Activated CD8-positive, alpha-beta T cell treated with anti-CD3 and anti-CD28 coated beads, Interleukin-2, amount 10 ng/mL, durations not matched to agents 7 days and 5 days (primary cell): ENCODE measurements at places on chromosomes 5 and 9.

DNA sequence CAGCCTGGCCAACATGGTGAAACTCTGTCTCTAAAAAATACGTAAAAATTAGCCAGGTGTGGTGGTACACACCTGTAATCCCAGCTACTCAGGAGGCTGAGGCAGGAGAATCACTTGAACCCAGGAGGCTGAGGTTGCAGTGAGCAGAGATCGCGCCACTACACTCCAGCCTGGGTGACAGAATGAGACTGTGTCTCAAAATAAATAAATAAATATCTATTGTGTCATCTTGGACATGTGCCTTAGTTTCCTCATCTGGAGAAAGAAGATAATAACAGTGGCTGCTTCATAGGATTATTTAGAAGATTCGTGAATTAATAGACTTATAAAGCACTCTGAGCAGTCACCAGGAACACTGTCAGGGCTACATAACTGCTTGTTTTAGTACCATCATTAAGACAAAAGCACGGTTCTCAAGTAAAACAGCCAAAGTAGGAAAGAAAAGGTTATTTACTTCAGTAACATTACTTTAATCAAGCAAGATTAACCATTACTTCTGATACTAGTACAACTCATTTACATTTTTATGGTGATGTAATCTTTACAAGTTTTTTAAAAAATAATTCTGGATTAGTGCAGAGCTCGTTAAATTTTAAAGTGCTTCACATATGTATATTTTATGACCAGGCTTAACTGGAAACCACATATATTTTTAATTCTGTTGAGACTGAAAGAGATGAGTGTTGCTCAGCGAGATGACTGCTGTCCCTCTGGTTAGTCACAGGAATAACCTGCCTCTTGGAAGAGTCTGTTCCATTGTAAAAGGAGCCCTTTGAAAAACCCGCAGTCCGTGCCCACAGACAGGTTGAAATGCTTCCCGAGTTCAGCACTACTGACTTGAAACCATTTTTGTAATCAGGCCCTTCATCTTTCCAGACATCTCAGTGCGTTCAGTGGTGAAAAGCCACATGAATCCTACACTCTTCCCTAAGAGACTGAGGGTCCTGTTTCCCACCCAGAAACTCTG lies 36.7 kb downstream of the ANKH start:
- H3K4me1 ChIP-seq: peaks cover 1% of the 10 kb centered on the region
- H3K27me3 ChIP-seq: no peaks in the 10 kb centered on the region
- H3K4me3 ChIP-seq: no peak overlapping the region
- DNase-seq: no peak
- H3K27ac ChIP-seq: no peak overlapping the region

DNA sequence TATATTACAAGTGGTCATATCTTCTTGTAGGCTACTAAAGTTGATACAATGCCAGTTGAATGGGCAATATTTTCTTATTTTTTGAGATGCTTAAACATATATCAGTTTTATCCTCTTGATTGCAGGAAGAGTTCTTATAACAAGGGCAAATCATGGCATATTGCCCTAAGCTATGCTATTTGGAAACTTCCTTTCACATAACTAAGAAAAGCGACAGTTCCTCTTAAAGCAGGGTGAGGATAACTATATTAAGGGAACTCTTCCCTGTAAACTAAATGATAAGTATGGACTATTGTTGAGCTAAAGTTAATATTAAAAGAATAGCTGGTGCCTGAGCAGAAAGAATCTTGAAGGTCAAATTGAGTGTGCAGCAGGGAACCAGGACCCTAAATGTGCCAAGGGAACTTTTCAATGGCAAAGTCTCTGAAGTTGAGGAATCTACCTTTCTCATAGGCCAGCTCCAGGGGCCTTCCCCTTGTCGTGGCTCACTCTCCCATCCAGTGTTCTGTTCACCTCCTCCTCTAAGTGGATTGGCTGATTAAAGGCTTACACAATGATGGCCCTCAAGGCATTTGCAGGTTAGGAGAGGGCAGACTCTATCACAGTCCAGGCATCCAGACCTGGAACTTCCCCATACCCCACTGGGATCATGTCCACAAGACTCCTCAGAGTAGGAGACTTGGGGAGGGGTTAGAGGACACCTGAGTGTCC lies 26.8 kb downstream of the FYB1 start:
- H3K27ac ChIP-seq: peak overlapping the region; percentile 87
- DNase-seq: peak; percentile 27
- peaks cover 55% of the 10 kb centered on the region for H3K36me3 ChIP-seq
- H3K27me3 ChIP-seq: no peaks in the 10 kb centered on the region
- peaks cover 94% of the 10 kb centered on the region for H3K4me1 ChIP-seq
- peak overlapping the region; percentile 79 for H3K4me3 ChIP-seq

- H3K27me3 ChIP-seq: no peaks in the 10 kb centered on the region
- DNase-seq: no peak
- peaks cover 11% of the 10 kb centered on the region for H3K36me3 ChIP-seq
- H3K4me3 ChIP-seq: peak overlapping the region; percentile 23
Measured at GRCh38 chr5:140828362-140828737, 590 bp downstream of the PCDHA6 start.

GRCh38 chr5:14806456-14806855 lies 65.1 kb downstream of the ANKH start:
- no peak for DNase-seq
- H3K27me3 ChIP-seq: no peaks in the 10 kb centered on the region
- peaks cover 52% of the 10 kb centered on the region for H3K4me1 ChIP-seq
- no peak overlapping the region for H3K4me3 ChIP-seq
- no peaks in the 10 kb centered on the region for H3K36me3 ChIP-seq

- peaks cover 7% of the 10 kb centered on the region for H3K27me3 ChIP-seq
- H3K27ac ChIP-seq: no peak overlapping the region
- no peaks in the 10 kb centered on the region for H3K36me3 ChIP-seq
- no peaks in the 10 kb centered on the region for H3K4me1 ChIP-seq
- no peak overlapping the region for H3K4me3 ChIP-seq
Measured at GRCh38 chr9:90600029-90600428, 42.6 kb downstream of the DIRAS2 start.

- peaks cover 8% of the 10 kb centered on the region for H3K4me1 ChIP-seq
- no peaks in the 10 kb centered on the region for H3K36me3 ChIP-seq
- H3K27ac ChIP-seq: no peak overlapping the region
- DNase-seq: peak; percentile 43
Measured at GRCh38 chr5:150672237-150672883, 11.3 kb downstream of the MYOZ3 start.

DNA sequence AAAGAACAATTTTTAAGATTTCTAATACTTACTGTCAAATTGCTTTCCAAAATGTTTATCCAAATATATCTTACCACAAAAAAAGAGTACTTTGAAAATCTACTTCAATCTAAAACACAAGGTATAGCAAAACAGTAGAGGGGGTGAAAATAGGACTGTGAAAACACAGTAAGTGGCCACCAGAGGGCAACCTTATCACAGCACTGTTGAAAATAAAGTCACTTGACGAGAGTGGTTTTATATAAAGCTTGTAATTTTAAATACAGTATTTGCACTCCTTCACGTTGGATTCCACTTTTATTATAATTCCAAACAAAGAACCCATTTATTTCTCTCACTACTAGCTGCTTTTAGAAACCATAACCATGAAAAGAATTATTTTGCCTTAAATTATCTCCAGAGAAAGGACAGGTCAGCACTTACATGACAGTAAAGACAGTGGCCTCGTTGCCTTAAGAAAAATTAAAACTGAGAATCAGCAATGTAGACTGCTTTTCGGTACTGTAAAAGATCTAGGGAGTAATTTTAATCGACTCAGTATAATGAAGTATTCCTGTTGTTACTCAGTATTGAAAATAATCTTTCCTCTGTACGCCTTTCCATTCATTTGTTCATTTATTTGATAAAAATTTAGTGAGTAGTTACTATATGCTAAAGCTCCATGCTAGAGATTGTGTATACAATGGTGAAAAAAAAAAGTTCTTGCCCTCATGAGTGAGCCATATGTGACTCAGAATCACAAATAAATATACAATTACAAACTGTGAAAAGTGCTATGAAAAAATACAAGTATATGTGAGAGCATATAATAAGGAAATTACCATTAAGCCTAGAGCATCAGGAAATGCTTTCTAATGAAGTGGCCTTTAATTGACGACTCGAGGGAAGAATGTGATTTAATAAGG lies 40.0 kb upstream of the CDK5RAP2 start:
- peak; percentile 75 for DNase-seq
- no peaks in the 10 kb centered on the region for H3K27me3 ChIP-seq
- H3K27ac ChIP-seq: no peak overlapping the region
- H3K4me3 ChIP-seq: no peak overlapping the region
- no peaks in the 10 kb centered on the region for H3K36me3 ChIP-seq

DNA sequence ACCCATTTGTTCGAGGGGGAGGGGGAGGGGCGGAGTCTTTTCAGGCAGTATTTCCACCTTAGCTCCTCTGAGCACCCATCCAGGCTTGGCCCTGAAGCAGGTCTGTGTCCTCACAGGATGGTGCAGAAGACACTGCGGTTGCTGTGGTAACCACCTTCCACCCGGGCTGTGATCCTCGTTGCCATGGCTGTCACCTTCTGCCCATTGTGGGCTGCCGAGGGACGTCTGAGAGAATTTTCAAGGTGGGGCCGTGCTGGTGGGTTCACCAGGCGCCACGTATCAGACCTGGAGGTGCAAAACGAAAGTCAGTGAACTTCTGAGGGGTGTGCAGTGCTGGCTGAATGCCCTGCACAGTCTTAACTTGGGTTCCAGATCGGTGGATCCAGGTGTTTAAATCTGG lies 26.7 kb downstream of the POLR1E start:
- no peak overlapping the region for H3K4me3 ChIP-seq
- H3K27me3 ChIP-seq: no peaks in the 10 kb centered on the region
- no peak for DNase-seq
- peaks cover 5% of the 10 kb centered on the region for H3K4me1 ChIP-seq
- peaks cover 4% of the 10 kb centered on the region for H3K36me3 ChIP-seq
- H3K27ac ChIP-seq: no peak overlapping the region

GRCh38 chr9:134738869-134739659 lies 97.5 kb downstream of the COL5A1 start:
- H3K27me3 ChIP-seq: no peaks in the 10 kb centered on the region
- no peaks in the 10 kb centered on the region for H3K4me1 ChIP-seq
- DNase-seq: peak; percentile 33
- H3K4me3 ChIP-seq: no peak overlapping the region
- H3K36me3 ChIP-seq: no peaks in the 10 kb centered on the region

DNA sequence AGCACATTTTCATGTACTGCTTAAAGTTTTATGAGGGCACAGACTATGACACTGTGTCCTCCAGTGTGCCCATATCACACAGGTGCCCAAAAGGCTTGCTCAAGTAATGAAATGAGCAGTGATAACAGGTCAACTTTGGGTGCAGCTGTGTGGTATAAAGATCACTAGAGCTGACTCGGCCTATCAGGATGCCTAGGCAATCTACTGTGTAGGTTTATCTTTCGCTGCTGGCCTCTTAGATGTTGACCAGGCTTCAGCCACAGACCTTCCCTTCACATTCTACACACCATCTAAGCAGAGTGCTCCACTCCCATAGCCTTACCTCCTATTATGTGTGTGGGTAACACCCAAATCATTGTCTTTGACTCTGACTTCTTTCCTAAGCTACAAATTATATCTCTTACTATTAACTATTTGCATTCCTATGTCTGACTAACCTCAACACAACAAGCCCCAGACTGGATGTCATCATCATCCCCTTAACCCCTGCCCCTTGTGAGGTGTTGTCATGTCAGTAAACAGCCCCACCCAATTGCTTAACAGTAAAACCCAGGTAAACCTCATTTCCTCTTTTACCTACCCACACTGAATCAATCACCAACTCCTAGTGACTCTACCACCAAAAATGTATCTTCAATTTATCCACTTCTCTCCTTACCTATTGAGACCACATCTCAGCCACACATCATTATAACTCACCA lies 2.5 kb downstream of the SREK1IP1 start:
- peaks cover 33% of the 10 kb centered on the region for H3K4me1 ChIP-seq
- H3K36me3 ChIP-seq: peaks cover 16% of the 10 kb centered on the region
- no peaks in the 10 kb centered on the region for H3K27me3 ChIP-seq
- no peak for DNase-seq
- no peak overlapping the region for H3K4me3 ChIP-seq

DNA sequence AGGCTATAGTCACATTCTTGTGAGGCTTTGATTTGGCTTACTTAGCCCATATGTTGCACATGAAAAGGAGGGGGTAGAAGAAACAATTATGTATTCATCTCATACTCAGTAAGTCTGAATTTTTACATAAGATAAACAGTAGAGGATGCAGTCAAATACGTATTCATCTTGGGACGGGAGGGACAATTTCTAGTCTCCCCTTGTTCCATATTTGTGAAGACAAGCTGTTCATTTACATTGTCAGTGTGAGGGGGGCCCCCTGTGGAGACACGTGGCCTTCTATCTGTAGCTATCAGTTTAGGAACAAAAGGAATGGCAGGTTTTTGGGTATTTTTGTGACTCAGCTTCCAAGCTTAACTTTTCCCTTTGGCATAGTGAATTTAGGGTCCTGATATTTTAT lies 49.2 kb upstream of the PPP1R2B start:
- no peak for DNase-seq
- no peaks in the 10 kb centered on the region for H3K36me3 ChIP-seq
- H3K27ac ChIP-seq: no peak overlapping the region
- H3K4me3 ChIP-seq: no peak overlapping the region
- peaks cover 10% of the 10 kb centered on the region for H3K4me1 ChIP-seq

GRCh38 chr5:978054-978453 lies 30.5 kb upstream of the NKD2 start:
- H3K36me3 ChIP-seq: no peaks in the 10 kb centered on the region
- no peak overlapping the region for H3K27ac ChIP-seq
- H3K27me3 ChIP-seq: peaks cover 2% of the 10 kb centered on the region
- no peak for DNase-seq
- peaks cover 30% of the 10 kb centered on the region for H3K4me1 ChIP-seq
- H3K4me3 ChIP-seq: no peak overlapping the region

- no peaks in the 10 kb centered on the region for H3K36me3 ChIP-seq
- no peak overlapping the region for H3K27ac ChIP-seq
- DNase-seq: no peak
- no peaks in the 10 kb centered on the region for H3K4me1 ChIP-seq
- no peak overlapping the region for H3K4me3 ChIP-seq
Measured at GRCh38 chr5:115586525-115587146, 15.6 kb downstream of the TICAM2 start.

DNA sequence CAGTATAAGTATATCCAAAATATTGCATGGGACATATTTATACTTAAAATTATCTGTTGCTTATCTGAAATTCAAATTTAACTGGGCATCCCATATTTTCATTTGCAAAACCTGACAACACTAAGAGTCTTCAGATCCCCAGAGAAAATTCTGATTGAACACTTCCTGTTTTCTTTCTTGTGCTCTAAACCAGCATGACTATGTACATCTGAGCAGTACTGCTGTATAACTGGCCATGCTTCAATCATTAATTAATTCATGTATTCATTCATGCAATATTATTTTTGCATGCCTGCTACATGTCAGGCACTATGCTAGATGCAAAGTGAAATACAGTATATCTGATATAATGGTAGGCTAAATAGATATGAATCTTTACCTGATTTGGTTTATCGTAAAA lies 461.2 kb downstream of the TLR4 start:
- no peaks in the 10 kb centered on the region for H3K4me1 ChIP-seq
- H3K4me3 ChIP-seq: no peak overlapping the region
- H3K27me3 ChIP-seq: no peaks in the 10 kb centered on the region
- H3K36me3 ChIP-seq: no peaks in the 10 kb centered on the region

GRCh38 chr5:74490814-74491213 lies 149.7 kb downstream of the ENC1 start:
- peaks cover 13% of the 10 kb centered on the region for H3K27me3 ChIP-seq
- H3K4me1 ChIP-seq: no peaks in the 10 kb centered on the region
- H3K27ac ChIP-seq: no peak overlapping the region
- no peak for DNase-seq

- no peaks in the 10 kb centered on the region for H3K4me1 ChIP-seq
- peaks cover 12% of the 10 kb centered on the region for H3K27me3 ChIP-seq
- H3K4me3 ChIP-seq: no peak overlapping the region
- DNase-seq: no peak
Measured at GRCh38 chr5:57561231-57561842, 78.7 kb upstream of the ACTBL2 start.
